ENCODE measurements at places on chromosomes 1 and 21.

DNA sequence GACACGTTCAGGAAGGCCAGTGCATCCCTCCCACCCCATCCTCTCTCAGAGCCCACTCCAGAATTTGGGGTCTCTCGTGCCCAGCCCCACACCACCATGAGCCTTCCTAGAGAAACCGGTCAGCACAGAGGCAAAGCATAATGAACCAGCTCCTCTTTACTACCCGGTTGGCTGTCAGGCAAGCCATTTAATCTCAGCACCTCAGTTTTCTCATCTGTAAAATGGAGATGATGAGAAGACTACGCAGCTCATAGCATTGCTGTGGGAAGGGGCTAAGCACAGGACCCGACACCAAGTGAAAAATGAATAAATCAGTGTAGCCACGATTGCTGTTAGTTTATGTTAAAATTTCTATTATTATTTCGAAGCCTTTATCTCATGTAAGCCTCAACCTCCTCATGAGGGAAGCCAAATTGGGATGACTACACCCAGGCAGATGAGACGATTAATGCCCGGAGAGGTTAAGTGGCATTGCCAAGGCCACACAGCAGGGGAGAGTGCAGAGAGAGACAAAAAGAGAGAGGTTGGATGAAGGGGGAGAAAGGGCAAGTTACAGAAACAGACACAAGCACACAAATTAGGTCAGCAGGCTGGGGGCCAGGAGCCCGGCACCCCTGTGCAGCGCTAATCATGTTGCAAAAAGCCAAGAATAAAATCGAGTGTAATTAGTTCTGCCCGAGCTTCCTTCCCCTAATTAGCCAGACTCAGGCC, 25.7 kb downstream of the SDC3 start:
- DNase-seq = no peak

GRCh38 chr21:18265944-18266343, 21.3 kb downstream of the CHODL start:
- no peak for DNase-seq

DNA sequence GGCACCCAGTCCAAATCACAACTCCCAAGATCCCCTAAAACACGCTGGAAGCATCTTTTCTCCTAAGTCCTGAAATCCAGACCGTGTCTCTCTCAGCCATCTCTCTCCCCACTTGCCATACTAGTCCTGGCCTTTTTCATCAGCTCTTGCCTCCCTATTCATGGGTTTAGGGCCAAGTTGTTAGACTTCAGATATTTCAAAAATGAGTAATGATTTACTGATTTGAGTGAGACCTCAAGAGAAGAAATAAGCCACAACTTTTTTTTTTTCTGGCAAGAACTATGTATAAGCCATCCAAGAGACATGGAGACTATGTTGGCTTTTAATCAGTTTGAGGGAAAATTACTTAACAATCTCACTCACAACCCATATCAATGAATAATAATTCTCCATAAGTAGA, 62.5 kb downstream of the TBX15 start:
- DNase-seq = no peak

DNA sequence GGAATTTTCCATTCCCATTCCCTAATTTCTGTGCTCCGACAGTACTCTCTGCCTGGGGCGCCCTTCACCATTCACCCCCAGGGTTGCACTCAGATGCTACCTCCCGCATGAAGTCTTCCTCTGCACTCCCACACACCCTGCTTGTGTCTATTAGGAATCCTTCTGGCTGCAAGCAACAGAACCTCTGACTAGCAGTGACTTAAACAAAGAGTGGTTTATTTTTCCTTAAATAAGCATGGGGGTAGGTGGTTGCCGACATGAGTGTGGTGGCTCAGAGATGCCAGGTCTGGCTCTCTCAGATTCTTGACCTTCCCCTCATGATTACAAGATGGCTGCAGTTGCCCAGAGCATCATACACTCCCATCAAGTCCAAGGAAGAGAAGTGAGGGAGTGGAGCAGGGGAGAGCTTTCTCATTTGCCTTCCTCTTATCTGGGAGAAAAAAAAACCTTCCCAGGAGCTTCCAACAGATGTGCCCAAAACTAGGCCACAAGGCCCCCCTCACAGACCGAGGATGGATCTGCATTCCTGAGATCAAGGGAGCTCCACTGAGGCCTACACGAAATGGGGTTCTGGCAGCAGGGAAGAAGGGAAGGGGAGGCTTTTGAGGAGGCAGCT, 49.6 kb upstream of the LBR start:
- DNase-seq = no peak

DNA sequence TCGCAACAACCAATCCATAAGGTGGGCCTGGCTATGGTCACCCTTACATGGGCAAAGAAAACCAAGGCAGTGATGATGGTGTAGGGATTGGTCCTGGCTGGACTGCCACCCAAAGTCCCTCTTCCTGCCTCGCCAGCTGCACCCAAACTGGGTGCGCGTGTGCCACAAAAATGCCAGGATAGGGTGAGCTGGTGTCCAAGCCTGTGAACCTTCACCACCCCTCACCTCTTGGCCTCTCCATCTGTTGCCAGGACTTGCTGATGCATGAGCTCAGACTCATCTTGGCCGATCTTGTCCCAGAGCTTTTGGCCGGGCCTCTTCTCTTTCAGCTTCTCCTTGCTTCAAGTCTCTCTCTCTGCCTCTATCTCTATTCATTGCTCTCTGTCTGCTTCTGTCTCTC, 41.8 kb downstream of the FOXD2 start:
- no peak for DNase-seq

- no peak for DNase-seq
Measured at GRCh38 chr1:17351598-17352324, 20.2 kb upstream of the PADI6 start.

Measured in endothelial cell of umbilical vein (primary cell).